Nasal cavity respiratory epithelium epithelial cell of viscerocranial mucosa (primary cell): ENCODE measurements at places on chromosomes 7 and 10. TPM values are rescaled to one million over a fixed set of nuclear protein-coding genes. Genes with fewer than 3 reads are reported as not detected.

The C10orf67 gene
- under 0.01 TPM in 1 of 2 replicates, not detected in the other for total RNA-seq

The ACTR3C gene
- 5.5 and 12.2 TPM in 2 replicates for total RNA-seq

The ADARB2 gene
- 0.14 TPM in 1 of 2 replicates, not detected in the other for total RNA-seq

The NUTM2D gene
- total RNA-seq = 2.1 and 7.5 TPM in 2 replicates

The TMEM26 gene
- total RNA-seq = not detected in 2 replicates

The ANXA8 gene
- 37.3 and 267 TPM in 2 replicates for total RNA-seq

The PDZD7 gene
- total RNA-seq = 0.34 and 1.4 TPM in 2 replicates

The NME8 gene
- total RNA-seq = not detected in 2 replicates

The DOCK4 gene
- total RNA-seq = 8.0 and 9.6 TPM in 2 replicates

The PRKAR1B gene
- total RNA-seq = 6.2 and 13.6 TPM in 2 replicates

The TSPAN33 gene
- total RNA-seq = 2.4 and 5.8 TPM in 2 replicates

The POR gene
- total RNA-seq = 75.9 and 185 TPM in 2 replicates

The WIPF3 gene
- under 0.01 and 0.21 TPM in 2 replicates for total RNA-seq
